ENCODE measurements at places on chromosomes 6 and 20.

- no peak for DNase-seq
Measured at GRCh38 chr6:159126590-159126989, 42.6 kb upstream of the FNDC1 start.

GRCh38 chr6:28709478-28710349 is 184.0 kb downstream of the GPX5 start:
- no peak for DNase-seq

- DNase-seq: no peak
Measured at GRCh38 chr20:63752411-63753101, 13.0 kb downstream of the SLC2A4RG start.

DNA sequence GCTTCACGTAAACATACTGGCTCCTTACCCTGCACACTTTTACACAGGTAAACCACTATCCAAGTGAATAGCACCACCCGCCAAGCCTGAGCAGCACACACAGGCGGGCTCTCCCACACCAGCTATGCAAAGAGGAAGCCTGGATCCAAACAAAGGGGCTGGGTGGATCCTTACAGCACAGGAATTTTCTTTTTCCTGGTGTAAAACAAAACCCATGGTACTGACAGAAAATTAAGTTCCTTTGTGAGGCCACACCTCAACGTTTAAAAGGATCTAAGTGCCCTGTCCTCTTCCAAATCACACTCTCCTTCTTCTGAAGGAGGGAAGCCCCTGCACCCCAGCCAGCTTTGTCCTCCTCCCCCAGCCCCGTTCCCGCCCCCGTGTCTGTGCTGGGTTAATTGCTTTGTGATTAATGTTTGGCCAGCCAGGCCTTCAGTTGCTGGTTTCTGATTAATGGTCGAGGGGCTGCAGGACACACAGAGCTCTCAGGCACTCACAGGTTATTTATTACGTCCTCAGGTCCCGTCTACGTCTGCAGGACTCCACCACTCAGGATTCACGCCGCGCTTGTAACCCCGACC is 6.1 kb downstream of the DACT2 start:
- no peak for DNase-seq

DNA sequence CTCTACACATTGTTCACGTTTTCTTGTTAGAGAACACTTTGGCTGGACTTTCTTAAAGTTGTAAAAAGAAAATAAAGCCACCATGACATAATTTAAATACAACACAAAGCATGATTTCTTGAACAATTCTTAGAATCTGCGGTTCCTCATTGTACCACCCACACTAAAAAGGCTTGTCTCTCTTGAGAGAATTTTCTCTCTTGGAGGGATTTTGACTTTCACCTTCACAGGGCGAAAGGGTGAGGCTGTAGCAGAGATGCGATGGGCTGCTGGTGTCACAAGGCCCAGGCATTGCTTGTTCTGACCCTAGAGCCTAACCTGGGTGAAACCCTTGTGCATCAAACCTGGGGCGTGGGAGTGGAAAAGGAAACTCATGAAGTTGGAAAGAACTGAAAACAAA is 122.7 kb upstream of the RIPOR2 start:
- no peak for DNase-seq

- no peak for DNase-seq
Measured at GRCh38 chr6:151044465-151045441, 179.3 kb downstream of the MTHFD1L start.

DNA sequence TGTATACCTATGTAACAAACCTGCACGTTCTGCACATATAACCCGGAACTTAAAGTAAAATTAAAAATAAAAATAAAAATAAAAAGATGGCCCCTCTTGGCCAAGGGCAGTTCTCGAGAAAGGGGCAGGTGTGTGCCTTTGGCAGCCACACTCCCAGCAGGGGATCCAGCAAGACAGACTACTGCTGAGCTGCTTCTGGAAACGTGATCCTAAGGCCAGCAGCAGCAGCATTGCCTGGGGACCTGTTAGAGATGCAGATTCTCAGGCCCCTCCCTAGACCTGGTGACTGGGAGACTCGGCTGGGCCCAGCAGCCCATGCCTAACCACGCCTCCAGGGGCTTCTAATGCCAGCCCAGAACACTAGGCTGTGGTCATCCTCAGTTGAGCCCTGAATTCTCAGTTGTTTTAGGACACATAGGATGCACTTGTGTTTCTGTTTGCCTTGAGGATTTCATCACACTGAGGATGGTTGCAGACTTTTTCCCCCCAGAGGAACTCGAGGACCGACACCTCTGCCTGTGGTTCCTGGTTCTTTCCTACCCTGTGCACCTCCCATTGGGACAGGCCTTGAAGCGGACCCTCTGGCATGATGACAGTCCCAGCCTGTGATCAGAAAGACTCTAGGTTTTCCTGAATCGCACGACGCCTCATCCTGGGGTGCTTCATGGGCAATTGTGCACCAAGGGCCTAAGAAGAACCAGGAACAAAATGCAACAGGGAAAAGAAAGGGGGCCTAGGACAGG is 105.9 kb downstream of the TOX2 start:
- DNase-seq: no peak

DNA sequence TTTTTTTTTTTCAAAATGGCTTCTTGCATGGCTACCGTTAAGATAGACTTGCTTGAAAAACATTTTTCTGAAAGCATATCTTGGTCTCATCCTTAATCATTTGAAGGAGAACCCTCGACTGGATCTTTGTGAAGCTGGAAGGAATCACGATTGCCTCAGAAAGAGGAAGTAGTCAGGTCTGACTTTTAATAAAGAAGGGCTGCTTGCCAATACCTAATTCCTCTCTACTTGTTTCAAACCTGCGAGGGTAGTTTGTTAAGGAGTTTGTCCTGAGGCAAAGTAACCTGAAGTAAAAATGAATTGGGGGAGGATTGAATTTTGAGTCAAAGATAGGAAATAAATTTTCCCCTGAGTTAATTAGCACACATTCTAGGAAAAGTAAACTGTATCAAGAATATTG is 288.1 kb upstream of the MAP3K7 start:
- DNase-seq: no peak

DNA sequence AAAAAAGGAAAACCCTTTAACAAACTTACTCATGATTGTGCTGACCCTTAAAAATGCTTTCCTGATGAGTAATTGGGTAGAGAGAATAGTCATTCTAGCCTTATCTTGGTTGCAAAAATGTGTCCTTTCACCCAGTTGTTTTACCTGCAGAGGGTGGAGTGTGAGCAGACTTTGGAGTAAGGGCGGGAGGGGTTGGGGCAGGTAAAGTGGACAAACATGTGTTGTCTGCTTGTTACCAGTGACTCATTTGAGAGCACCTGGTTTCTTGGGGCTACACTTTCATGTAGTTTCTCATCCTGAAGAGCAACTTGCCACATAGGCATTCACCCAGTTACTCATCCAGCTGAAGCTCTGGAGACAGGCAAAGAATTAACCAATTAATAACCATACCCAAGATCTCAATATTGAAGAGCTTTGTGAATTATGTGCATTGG is 121.1 kb downstream of the TNFRSF21 start:
- DNase-seq: peak; percentile 49

DNA sequence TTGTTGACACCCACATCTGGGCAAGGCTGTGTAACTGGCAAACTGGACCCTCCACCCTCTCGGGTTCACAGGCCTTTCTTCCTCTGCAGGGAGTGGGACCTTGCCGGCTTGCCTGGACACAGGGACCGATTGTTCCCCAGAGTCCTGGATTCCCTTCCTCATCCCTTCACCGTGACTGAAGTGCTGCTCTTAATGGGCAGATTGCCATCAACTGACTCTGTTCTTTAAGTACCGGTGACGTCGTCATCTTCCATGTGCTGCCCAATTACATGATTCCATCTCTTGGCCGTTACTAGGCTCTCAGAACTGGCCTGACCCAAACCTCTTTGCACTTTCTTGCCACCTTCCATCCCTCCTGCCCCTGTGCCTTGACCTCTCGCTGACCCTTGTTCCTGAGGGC is 85.4 kb downstream of the EYA4 start:
- no peak for DNase-seq

GRCh38 chr6:150517175-150517574 is 82.5 kb upstream of the PLEKHG1 start:
- no peak for DNase-seq

DNA sequence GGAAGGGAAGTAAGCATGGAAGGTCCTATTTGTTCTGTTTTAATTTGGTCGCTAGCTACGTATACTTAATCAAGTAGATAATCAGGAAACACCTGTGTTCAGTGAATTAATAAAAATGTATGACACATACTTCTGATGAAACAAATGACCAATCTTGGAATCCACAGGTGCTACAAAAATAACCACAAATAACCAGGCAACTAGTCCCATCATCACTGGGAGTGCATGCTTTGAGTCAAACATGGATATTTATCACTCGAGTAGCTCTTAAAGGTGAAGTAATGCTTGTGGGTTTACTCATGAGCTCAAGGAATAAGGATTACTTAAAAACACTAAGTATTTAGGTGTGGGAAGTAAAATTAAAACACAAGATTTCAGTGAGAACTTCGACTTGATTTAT is 285.6 kb upstream of the ID4 start:
- DNase-seq: no peak

DNA sequence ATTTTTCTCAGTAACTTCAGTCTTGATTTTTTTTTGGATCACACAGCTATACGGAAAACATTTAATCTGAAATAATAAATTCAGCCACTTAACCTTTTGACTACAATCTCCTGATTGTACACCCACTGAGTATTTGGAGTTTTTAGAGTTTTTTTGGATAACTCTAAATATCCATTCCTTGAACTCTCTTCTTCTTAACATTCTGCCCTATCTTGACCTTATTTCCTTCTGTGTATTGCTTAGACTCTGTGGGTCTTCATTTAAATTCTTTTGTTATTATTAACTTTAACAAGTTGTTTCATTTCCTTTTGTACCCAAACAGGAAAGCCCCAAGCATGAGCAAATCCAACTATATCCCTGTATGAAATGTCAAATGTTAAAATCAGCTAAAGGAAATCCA is 170.2 kb upstream of the PTCHD4 start:
- no peak for DNase-seq

DNA sequence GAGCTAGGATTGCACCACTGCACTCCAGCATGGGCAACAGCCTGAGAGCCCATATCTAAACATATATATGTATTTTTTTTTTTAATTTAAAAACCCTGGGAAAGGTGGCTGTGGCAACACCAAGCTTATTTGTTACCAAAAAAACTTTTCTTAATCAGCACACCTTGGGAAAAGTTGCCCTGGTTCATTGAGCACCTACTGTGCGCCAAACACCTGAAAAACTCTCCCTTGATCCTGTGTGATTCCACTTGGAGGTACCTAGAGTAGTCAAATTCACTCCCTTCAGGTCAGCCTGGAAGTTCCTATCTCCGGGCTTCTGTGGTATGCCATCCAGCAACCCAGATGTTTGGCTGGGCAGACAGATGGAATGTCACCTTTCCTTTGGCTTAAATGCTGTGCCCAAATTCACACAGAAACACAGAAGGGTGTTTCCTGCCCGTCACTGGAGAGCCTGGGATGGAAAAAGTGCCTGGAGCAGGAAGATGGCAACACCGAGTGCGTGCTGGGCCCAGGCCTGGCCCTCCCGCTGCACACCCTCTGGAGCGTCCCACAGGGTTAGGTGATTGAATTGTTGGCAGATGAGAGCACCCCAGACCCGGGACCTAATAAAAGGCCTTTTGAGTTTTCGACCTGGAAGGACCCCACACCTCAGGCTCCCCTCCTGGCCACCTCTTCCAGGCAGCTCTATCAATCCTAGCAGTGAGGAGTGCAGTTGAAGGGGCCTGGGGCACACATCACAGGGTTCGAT is 337.5 kb downstream of the ZFAND3 start:
- DNase-seq: no peak

DNA sequence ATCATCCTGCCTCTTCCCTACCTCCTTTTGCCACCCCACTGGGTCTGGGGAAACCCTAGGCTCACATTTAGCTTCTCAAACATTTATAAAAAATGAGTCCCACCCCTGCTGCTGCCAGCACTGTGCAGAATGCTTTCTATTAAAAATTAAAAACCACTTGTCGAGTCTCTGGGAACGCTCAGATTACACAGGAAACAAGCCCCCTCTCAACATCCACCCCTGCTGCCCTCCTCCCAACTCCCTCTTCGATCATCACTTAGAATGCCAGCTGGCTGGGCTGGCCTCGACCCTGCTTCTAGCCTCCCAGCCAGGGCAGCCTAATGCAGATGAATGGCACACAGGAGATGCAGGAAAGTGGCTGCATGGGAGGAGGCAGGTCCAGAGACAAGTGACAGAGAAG is 75.8 kb downstream of the CDH22 start:
- DNase-seq: no peak

GRCh38 chr6:106977246-106977645 is 2.7 kb upstream of the CD24 start:
- no peak for DNase-seq

DNA sequence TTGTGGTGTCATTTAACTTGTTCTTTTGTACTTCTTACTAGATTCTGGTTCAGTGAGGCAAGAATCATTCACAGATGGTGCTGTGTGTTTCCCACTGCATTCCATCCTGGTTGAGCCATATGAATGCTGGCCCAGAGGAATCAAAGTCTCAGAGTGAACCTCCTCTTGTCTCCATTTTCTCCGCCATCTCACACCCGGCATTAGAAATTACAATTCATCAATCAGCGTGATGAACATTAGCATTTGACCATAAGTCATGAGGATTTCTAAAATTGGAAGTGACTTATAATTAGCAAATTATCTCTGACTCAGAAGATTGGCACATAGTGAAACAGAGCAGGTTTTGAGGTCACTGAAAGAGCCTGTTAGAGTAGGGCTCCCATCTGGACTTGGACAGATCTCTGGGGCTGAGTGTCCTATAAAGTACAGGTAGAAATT is 25.2 kb downstream of the TNFAIP3 start:
- peak; percentile 84 for DNase-seq

DNA sequence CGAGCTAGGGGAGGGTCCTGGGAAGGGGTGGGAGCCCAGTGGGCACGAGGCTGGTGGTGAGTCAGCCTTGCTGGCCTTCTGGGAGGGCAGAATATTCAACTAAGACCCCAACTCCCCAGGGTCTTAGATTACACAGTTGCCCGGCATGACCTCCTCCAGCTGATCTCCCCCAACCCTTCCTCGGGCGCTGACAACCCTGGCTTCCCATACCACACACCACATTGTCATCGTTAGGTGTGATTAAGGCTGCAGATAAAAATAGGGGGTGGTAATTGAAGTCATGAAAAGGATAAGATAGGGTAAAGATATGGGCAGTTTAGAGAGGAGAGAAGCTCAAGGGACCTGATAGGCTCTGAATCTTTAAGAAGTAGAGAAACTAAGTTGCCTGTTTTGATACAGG is 10.5 kb downstream of the CDC40 start:
- no peak for DNase-seq

- DNase-seq: peak; percentile 20
Measured at GRCh38 chr6:72032086-72032485, 145.7 kb downstream of the RIMS1 start.

Data from GM03348 (cell line).